ENCODE measurements at places on chromosomes 12 and 14. TPM values are rescaled to one million over a fixed set of nuclear protein-coding genes. Genes with fewer than 3 reads are reported as not detected.
A peak's percentile ranks its signal among the peaks of the same experiment; 100 is the strongest.

ZNF10 gene
- total RNA-seq: 14.2 TPM

JAG2 gene
- total RNA-seq: 3.2 TPM

GOLT1B gene
- 26.8 TPM for total RNA-seq

ASB2 gene
- 117 TPM for total RNA-seq

INF2 gene
- total RNA-seq: 67.0 TPM

- peaks cover 45% of the 10 kb centered on the region for H3K4me1 ChIP-seq
- H3K27me3 ChIP-seq: no peaks in the 10 kb centered on the region
- peak overlapping the region; percentile 97 for H3K27ac ChIP-seq
Measured at GRCh38 chr12:6532927-6533652, 1.2 kb upstream of the GAPDH start.

DNA sequence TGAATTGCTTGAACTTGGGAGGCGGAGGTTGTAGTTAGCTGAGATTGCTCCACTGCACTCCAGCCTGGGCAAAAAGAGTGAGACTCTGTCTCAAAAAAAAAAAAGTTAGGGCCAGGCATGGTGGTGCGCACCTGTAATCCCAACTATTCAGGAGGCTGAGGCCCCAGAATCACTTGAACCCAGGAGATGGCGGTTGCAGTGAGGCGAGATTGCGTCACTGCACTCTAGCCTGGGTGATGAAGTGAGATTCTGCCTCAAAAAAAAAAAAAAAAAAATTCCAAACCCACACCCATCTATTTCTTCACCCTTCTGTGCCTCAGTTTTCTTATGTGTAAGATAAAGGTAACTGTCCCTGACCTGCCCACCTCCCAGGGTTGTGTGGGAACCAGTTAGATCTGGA lies 11.0 kb upstream of the MLXIP start:
- DNase-seq: no peak
- H3K27me3 ChIP-seq: no peaks in the 10 kb centered on the region
- H3K27ac ChIP-seq: peak overlapping the region; percentile 96
- H3K36me3 ChIP-seq: no peaks in the 10 kb centered on the region
- peak overlapping the region; percentile 17 for H3K4me3 ChIP-seq
- H3K4me1 ChIP-seq: peaks cover 84% of the 10 kb centered on the region

GRCh38 chr12:77352946-77353345 lies 287.6 kb upstream of the E2F7 start:
- no peak for DNase-seq
- no peaks in the 10 kb centered on the region for H3K36me3 ChIP-seq
- H3K27ac ChIP-seq: no peak overlapping the region
- no peaks in the 10 kb centered on the region for H3K27me3 ChIP-seq

DNA sequence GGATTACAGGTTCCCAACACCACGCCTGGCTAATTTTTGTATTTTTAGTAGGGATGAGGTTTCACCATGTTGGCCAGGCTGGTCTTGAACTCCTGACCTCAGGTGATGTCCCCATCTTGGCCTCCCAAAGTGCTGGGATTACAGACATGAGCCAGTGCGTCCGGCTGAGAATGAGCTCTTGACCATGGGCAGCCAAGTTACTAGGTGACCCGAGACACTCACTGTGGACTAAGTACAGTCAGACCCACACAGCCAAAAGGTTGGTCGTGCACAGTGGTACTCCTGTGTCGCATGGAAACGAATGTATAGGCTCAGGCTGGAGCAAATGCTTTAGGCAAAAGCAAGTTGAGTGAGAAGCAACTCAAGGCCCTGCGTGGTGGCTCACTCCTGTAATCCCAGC lies 21.0 kb downstream of the DLK1 start:
- no peaks in the 10 kb centered on the region for H3K4me1 ChIP-seq
- H3K4me3 ChIP-seq: no peak overlapping the region
- H3K27ac ChIP-seq: no peak overlapping the region

DNA sequence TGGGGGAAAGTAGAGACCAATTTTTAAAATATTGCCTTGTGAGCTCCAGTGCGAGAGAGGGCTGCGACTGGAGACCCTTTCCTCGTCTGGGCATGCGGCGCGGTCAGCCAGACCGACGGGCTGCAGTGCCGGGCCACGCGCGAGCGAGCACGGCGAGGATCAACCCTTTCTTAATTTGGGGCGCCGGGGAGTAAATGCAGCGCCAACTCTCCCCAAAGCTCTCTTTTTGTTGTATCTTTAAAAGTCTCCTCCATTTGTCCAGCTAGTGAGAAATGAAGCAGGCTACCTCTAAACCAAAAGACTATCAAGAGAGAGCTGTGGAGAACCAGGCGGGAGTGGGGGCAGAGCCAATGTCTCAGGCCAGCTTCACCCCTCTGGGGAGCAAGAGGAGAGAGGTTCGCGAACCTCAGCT lies 1.4 kb downstream of the SIX1 start:
- DNase-seq: no peak
- no peaks in the 10 kb centered on the region for H3K36me3 ChIP-seq
- peaks cover 91% of the 10 kb centered on the region for H3K27me3 ChIP-seq
- H3K4me3 ChIP-seq: peak overlapping the region; percentile 3
- no peaks in the 10 kb centered on the region for H3K4me1 ChIP-seq
